Caki2 (cell line): ENCODE measurements at places on chromosomes 2 and 18. TPM values are rescaled to one million over a fixed set of nuclear protein-coding genes. Genes with fewer than 3 reads are reported as not detected.

- DNase-seq = no peak
These were observed 1339.4 kb upstream of the CHAC2 start for GRCh38 chr2:52428224-52428623.

NRP2 gene
- total RNA-seq = 60.0 and 69.1 TPM in 2 replicates

GRCh38 chr2:33216508-33217182, 259.8 kb upstream of the RASGRP3 start:
- no peak for DNase-seq

GRCh38 chr2:46216213-46216612, 81.0 kb upstream of the EPAS1 start:
- no peak for DNase-seq

CHRND gene
- total RNA-seq = not detected in 2 replicates

- DNase-seq = peak; percentile 87
These were observed 1.4 kb downstream of the CYRIA start for GRCh38 chr2:16664052-16664731.

DNA sequence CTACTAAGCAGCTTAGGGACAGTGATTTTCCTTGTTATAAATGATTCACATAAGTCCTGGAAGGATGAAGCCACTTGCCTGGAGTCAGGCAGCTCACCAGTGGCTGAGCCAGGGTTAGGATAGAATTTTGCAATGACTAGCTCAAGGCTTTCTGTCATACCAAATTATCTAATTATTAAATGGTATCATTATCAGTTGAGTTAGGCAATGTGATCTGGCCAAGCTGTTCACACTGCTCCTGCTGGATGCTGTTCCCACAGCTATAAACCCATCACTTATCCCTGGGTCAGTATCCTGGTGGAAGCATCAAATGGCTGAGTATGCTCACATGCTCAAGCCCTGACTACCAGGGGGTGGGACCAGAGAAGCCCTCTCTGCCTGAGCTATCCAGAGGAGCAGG, 235.2 kb downstream of the MTX2 start:
- DNase-seq = no peak

NCKAP5 gene
- total RNA-seq = 3.1 and 3.4 TPM in 2 replicates

DNA sequence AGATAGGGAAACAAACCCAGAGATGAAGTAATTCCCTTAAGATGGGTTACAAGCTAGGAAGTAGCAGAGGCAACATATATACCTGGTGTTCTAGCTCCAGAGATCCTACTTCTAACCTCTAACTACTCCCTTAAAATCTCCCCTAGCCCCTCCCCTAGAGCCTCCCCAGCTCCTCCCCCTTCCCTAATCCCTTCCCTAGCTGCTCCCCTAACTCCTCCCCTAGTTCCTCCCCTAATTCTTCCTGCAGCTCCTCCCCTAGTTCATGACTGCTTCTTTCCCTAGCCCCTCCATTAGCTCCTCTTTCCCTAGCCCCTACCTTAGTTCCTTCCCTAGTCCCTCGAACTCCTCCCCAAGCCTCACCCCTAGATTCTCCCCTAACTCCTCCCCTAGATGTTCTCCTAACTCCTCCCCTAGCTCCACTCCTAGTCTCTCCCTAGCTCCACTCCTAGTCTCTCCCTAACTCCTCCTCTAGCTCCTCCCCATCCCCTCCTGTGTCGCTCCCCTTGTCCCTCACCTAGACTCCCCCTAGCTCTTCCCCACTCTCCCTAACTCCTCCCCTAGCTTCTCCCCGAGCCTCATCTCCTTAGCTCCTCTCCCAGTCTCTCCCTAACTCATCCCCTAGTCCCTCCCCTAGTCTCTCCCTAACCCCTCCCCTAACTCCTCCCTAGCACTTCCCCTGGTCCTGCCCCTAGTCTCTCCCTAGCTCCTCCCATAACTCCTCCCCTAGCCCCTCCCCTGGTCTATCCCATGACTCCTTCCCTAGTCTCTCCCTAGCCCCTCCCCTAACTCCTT, 108.9 kb downstream of the CD226 start:
- DNase-seq = peak; percentile 92

DNA sequence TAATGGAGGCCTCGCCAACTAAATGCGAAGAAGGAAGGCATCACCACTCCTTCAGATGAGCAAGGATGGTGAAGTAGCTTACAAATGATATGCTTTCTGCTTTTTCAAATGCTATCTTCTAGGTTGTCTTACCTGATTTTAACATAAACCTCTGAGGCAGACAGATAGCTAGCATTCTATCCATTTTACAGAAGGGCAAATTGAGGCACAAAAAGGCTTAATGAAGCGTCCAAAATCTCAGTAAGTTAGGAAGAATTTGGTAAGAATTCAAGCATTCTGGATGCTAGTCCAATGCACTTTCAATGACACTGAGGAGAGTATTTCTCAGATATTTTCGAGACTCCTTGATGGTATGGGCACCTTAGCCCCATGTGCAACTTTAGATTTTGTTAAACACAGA, 81.8 kb downstream of the LRP2 start:
- no peak for DNase-seq

- no peak for DNase-seq
These were observed 370.6 kb upstream of the CDH20 start for GRCh38 chr18:60962625-60963024.

- no peak for DNase-seq
These were observed 20.1 kb downstream of the ARL4C start for GRCh38 chr2:234476766-234477165.

DNA sequence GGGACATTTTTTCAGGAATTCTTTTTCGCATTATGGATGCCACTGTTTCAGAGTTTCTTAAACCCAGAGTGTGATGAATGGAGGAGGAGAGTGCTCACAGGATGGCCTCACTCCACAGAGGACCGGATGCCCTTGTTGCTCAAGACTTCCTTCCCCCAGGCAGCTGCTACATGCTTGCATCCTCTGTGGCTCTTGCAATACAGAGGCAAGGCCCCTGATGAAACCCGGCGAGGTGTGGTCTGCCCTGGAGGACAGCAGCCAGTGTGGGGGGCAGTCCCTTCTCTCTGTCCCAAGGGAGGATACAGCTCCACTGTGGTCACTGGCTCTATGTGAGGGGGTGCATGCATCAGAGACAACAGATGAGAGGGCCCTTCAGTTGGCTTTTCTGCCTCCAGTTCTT, 109.6 kb downstream of the SH3RF3 start:
- no peak for DNase-seq

POTEF gene
- total RNA-seq = 1.8 and 6.4 TPM in 2 replicates

C2orf81 gene
- 7.9 and 9.6 TPM in 2 replicates for total RNA-seq

- peak; percentile 6 for DNase-seq
These were observed 533.4 kb downstream of the ERBB4 start for GRCh38 chr2:212005085-212005671.

DNA sequence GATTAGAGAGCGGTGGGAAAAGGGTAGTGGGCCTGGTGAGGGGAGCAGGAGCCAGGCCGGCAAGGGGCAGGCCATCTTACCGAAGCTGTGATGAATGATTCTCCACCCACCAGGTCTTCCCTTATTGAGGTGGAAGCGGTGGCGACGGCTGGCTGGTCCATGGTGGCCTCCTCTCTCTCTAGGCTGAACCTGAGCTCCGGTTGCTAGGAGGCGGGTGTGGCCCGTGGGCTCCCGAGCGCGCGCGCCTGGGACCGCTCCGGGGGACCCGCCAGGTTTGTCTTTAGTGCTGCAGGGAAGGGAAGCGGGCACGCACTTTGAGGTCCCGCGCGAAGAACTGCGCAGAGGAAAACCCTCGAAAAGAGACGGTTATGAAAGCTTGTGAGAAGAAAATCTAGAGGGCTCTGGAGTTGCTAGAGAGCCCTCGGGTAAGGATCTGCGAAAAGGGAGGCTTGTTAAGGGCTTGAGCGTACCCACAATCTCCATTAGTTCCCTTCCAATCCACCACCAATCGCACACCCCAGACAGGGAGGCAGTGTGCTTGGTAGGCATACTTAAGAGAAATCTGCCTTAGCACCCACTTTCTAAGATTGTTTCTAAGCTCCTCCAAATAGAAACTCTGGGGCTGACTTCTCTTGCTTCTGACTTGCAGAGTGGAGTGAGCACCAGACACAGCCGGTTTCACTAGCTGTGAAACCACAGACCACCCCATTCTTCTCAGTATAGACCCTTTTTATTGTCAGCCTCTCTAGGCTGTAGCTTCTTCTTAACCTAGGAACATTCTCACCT, at the start of gene STPG4:
Gene STPG4 (minus strand): TSS at position 218 of the 786 bp plus-strand sequence. CDS start 57 bp downstream, at position 161.
- DNase-seq = no peak

DNA sequence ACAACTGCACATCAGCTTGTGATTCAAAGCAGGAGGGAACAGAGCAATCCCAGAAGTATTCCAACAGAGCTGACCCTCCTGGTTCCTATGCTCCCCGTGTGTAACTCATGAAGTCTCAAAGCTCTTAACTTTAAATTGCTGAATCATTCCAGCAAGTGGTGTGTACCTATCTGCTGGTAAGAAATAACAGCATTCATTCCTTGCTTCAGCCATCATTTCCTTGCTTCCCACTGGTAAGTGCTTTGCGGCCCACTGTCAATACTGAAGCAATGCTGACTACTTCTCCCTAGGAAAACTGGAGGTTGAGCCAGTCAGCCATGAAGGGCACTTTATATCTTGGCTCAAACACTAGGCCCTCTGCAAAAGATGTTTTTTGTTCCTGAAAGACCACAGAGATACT, 222.4 kb downstream of the EXOC6B start:
- DNase-seq = peak; percentile 33

LRRC30 gene
- not detected in 2 replicates for total RNA-seq
